Activated naive CD4-positive, alpha-beta T cell (primary cell): ENCODE measurements at places on chromosomes 5 and 9.
A peak's percentile ranks its signal among the peaks of the same experiment; 100 is the strongest.

DNA sequence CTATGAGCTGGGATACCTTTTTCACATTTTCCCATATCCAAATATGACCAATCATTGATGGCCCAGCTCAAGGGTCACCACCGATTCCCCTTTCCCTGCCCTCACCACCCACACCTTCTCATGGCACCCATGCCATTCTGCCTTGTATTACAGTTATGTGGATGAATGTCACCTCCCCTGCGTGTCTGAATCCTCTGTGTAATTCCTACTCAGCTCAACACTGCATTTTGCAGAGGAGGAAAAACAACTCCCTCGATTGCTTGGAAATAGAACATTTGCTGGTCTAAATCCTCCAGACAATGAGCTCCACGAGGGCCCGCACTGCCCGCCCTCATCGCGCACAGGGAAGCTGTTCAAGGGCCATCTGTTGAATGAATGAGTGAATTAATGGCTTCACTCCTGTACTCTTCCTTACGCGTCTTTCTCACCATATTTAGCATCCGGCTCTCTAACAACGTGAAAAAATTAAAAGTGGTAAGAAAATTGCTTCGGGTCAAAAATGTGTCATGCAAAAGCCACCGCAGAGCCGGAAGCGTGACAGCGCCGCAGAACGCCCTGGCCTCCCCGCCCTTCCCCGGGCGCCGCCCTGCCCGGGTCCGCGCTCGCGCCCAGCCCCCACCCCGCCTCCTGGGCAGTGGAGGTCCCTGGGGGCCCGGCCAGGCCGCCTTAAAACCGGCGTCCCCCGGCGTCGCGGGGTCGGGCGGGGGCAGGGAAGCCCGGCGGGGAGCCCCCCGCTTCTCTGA lies 704 bp downstream of the SUSD1 start:
- peak; percentile 48 for DNase-seq

GRCh38 chr5:5583832-5584231 lies 161.4 kb downstream of the ICE1 start:
- no peak for DNase-seq

DNA sequence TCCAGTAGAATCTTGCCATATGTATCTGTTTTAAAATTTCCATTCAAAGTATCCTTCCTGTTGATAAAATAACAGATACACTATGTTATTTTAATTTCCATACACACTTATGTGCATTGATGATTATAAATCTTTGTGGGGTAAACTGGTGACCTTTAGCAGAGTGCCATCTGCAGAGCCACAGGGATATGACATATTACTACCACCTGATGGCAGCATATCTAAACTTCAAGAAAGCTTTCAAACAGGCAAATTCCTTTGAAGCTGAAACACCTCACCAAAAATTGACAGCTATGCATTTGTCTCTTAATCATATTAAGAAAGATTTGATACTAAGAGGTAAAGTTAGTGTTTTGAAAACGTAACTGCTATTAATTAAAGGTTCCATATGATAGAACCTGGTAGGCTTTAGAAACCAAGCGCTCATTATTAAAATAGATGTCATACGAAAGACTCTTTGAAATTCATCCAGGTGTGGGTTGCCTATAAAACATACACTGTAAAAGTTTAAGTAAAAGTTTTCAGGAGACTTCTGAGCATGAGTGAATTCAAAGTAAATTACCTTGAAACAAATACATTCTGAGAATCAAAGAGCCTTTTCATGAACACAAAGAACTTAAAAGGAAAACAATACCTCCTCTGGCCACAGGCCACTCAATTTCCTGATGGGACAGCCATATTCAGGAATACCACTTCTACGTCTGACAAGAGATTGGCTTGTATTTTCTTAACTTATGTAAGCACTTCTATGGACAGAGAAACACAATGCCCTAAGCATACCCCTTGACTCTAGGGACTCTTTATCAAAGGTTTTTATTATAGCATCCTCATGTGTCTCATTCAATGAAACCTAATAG lies 93.3 kb downstream of the KIAA0825 start:
- DNase-seq: no peak

DNA sequence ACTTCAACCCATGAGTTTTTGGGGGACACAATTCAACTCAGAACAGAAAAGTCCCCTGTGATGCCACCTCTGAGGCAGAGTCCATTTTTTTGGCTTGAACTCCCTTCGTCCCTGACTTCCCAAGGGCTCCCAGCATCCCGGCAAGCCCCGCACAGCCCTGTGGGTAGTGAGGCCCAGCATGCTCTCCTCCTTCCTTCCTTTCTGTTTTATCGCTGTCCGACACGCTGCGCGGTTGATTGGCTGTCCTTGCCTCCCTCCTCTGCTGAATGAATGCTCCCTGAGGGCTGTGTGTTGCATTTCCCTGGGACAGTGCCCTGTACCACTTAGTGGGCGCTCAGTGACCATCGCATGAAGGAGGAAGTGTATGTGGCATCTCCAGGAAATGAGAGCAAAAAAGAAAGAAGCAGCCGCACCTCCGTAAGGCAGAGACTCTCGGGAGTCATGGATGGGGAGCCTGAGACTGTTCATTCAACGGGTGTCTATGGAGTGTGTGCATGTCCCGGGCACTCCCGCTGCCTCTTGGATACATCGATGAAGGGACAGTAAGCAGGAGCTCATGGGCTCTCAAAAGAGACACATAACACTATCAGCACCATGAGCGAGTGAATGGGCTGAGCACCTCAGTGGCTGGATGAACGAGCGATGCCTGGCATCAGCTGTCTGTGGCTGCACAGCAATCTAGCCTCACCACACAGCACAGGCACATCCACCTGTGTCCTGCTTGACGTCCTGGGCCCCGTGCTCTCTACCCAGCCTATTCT lies 10.1 kb upstream of the IRX4 start:
- no peak for DNase-seq

GRCh38 chr9:126413391-126414068 lies 86.9 kb downstream of the MVB12B start:
- DNase-seq: no peak

- no peak for DNase-seq
Observed at GRCh38 chr5:83672646-83673045, 48.0 kb downstream of the HAPLN1 start.

DNA sequence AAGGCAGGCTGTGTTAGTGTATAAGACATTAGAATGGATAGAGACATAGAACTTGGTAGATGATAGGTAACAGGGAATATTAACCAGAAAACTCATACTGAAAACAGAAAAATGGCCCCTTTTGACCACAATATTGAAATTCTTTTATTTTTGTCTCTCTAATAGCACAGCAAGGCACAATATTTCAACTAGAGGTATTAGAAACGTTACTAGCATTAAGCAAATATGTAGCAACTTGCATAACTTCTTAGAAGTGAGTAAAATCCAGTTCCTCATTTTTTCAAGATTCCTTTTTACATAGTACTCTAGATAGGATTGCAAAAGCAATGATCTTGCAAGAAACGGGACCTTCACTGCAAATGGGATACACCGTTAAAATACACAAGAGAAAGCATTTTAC lies 102.7 kb upstream of the VCAN start:
- DNase-seq: no peak

GRCh38 chr5:17839848-17840247 lies 205.6 kb downstream of the TAF11L14 start:
- no peak for DNase-seq
